ENCODE measurements at places on chromosomes 5 and 9.

DNA sequence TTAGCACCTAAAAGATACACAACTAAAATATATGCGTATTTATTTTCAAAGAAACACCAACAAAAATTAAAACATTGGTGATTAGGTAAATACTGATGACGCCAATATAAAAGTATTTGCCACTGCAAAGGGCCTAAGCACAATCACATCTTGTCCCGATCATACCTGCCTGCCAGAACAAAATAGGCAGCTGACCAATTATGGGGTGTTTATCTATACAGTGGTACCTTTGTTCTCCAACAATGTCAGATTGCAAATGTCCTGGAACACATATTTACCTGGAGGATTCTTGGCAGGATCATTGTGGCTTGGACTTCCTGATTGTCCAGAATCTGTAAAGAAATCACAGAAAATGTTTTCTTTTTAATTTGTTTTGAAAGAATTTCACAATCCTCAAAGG lies 134.5 kb downstream of the NFIB start:
- no peaks in the 10 kb centered on the region for H3K27me3 ChIP-seq
- H3K4me3 ChIP-seq: no peak overlapping the region
- DNase-seq: no peak
- no peak overlapping the region for H3K27ac ChIP-seq
- H3K36me3 ChIP-seq: no peaks in the 10 kb centered on the region

DNA sequence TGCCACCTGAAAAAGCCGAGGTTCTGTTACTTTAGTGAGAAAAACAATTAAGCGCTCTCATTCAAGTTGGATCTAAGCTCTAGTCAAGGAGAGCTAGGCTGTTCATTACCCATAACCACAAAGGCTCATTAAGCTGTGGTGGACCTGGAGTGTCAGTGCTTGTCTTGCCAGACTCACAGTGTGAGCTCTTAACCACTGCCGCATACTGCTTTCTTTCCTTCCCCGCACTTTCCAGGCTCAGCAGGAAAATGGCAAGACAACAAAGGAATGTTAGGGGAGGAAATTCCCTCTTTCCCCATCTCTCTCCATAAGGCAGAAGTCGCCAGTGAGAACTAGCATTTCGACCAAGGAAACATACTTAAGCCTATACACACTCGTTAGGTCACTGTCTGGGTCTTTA lies 467.3 kb downstream of the ENC1 start:
- DNase-seq: no peak
- H3K27ac ChIP-seq: no peak overlapping the region
- no peak overlapping the region for H3K4me3 ChIP-seq
- no peaks in the 10 kb centered on the region for H3K4me1 ChIP-seq
- no peaks in the 10 kb centered on the region for H3K36me3 ChIP-seq

GRCh38 chr5:75286211-75286773 lies 49.6 kb upstream of the ANKRD31 start:
- H3K4me3 ChIP-seq: no peak overlapping the region
- H3K27ac ChIP-seq: no peak overlapping the region
- no peak for DNase-seq

DNA sequence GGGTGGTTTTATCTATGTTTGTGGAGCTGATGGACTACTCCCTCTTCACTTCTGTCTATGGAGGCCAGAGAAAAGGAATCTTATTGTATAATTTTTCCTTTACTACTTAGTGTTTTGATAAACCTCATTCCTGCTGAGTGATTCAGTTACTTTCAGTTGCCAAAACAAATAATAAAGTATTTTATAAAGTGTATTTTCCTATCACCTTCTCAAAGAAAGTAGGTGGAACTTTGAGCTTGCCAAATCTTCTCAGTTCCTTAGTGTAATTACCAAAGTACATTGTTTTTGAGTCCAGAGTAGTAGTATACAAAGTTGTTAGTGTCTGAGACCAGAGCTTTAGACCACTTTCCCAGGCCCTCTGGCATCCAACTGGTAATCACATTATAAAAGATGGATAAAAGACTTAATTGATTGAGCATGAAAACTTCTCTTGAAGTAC lies 13.5 kb downstream of the RABGAP1 start:
- no peak overlapping the region for H3K4me3 ChIP-seq
- peaks cover 29% of the 10 kb centered on the region for H3K4me1 ChIP-seq
- no peak overlapping the region for H3K27ac ChIP-seq
- H3K36me3 ChIP-seq: peaks cover 16% of the 10 kb centered on the region

DNA sequence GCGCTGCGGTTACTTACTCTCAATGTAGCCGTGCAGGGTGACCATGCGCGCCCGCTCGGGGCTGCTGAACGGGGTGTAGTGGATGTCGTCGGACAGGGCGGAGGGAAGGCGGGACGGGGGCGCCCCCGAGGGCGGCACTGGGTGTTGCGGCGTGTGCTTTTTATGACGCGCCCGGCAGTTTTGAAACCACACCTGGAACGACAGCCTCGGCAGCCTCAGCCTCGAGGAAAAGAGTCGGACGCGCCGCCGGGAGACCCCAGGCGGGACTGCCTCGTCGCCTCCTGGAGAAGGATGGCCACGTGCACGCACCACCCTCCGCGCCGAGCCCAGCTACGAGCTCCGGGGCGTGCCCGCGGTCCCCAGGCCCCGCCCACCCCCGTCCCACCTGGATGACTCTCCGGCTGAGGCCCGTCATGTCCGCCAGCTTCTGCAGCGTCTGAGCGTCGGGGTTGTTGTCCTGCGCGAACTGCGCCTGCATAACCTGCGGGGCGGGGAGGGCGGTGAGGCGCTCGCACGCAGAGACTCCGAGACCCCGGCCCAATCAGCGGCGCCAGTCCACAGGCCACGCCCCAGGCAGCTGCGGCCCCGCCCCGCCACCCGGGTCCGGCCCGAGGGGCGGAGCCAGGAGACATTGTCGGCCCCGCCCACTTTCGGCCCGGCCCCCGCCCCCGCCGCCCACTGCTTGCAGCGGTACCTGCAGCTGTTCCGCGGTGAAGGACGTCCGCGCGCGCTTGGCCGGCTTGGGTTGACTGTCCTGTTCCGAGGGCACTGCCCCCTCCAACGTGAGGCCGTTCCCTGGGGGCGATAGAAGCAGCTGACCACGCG lies 15.0 kb downstream of the LHX6 start:
- peaks cover 3% of the 10 kb centered on the region for H3K4me1 ChIP-seq
- peak; percentile 29 for DNase-seq
- no peak overlapping the region for H3K27ac ChIP-seq

DNA sequence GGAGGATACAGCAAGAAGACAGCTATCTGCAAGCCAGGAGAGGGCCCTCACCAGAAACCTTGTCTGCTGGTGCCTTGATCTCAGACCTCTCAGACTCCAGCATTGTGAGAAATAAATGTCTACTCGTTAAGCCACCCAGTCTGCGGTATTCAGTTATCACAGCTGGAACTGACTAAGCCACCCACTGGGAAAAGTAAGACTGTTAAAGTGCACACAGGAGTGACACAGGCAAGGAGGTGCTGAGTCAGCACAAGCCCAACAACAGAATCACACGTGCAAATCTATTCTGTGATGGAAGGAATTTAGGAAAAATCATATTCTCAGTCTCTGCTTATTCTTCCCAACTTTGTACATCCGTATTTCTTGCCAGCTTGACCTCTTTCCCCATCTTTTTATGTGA lies 200.0 kb downstream of the NR2F1-AS1 start:
- H3K4me3 ChIP-seq: no peak overlapping the region
- H3K27ac ChIP-seq: no peak overlapping the region
- H3K27me3 ChIP-seq: no peaks in the 10 kb centered on the region

DNA sequence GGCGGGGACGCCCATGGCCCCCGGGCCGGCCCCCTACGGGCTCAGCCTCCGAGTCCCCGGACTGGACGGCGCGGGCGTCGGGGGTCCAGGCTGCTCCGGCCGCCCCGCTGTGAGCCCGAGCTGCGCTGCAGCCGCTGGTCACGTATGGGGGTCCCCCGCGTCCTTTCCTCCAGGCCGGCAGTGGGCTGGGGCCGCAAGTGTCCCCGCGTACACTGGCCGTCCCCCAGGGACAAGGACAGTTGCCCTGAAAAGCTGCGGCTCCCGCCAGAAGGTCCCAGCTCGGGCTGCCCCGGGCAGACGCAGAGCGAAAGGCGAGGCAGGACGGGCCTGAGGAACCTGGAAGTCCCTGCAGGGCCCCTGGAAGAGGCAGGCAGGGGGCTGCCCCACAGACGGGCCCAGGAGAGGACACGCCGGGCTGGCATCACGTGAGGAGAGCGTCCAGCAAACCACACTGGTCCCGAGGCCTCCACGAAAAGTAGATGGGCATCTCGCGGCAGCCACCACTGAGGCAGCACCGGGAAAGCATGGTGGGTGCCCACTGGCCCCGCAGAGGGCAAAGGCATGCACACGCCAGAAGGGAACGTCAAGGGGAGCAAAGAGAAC lies 3.3 kb upstream of the NKD2 start:
- peak overlapping the region; percentile 11 for H3K4me3 ChIP-seq
- peaks cover 5% of the 10 kb centered on the region for H3K4me1 ChIP-seq
- H3K36me3 ChIP-seq: peaks cover 4% of the 10 kb centered on the region

DNA sequence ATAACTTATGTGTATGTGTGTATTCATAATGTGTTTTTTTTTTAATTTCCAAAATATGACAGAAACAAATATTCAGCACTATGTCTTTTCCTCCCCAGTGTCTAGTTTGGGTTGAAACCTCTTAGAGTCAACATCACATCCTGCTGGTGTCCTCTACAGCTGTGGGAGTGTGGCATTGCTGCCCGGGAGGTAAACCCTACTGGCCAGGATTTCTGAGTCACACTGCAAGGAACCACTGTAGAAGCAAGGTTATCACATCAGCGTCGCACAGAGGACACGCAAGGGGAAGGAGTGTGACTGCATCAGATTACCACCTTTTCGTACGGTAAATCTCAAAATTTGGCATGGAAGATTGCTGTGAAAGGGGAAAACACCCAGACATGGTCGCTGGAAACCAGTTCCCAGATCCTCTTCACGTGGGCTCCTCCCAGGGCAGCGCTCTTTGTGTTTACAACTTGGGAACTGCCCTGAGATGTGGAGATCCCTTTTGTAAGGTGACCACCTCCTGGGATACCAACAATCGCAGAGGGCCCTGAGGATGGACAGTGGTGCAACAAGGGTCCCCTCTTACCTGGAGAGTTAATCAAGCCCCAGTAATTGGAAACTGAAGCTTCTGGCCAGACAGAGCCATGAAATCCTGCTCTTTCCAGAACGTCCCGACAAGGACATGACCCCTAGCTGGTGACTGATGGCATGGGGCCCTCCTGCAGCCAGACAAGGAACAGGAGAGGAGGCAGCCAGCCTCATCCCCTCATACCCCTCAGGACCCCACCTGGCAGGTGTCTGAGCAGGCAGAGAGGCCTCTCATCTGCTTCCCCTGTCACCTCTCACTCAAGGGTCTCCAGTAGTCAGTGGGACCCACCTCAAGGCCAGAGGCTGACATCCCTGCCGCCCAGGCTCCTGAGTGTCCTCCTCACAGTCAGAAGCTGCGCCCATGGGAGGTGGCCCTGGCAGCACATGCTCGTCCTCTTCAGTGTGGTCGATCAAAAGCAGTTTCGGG lies 194.7 kb downstream of the MED10 start:
- H3K4me3 ChIP-seq: no peak overlapping the region
- H3K27ac ChIP-seq: no peak overlapping the region
- no peaks in the 10 kb centered on the region for H3K36me3 ChIP-seq
- no peaks in the 10 kb centered on the region for H3K27me3 ChIP-seq
- DNase-seq: no peak

DNA sequence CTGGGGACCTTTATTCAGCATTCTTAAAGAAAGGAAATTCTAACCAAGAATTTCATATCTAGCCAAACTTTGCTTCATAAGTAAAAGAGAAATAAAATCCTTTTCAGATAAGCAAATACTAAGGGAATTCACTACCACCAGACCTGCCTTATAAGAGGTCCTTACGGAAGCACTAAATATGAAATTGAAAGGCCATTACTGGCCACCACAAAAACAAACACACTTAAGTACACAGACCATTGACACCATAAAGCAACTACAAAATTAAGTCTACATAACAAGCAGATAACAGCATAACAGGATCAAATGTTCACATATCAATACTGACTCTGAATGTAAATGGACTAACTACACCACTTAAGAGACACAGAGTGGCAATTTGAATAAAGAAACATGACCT lies 361.4 kb upstream of the POU5F2 start:
- peak overlapping the region; percentile 47 for H3K27ac ChIP-seq
- peaks cover 53% of the 10 kb centered on the region for H3K4me1 ChIP-seq
- no peaks in the 10 kb centered on the region for H3K27me3 ChIP-seq
- DNase-seq: no peak

DNA sequence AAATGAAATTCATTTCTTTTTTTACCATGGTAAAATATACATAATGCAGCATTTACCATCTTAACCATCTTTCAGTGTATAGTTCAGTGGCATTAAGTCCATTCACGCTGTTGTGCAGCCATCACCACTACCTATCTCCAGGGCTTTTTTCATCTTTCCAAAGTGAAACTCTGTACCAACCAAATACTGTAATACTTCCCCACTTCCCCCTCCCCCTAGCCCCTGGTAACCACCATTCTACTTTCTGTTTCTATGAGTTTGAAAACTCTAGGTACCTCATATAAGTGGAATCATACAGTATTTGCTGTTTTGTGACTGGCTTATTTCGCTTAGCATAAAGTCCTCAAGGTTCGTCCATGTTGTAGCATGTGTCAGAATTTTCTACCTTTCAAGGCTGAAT lies 23.4 kb downstream of the SPAAR start:
- no peak for DNase-seq
- H3K27me3 ChIP-seq: peaks cover 7% of the 10 kb centered on the region
- H3K36me3 ChIP-seq: peaks cover 3% of the 10 kb centered on the region
- no peak overlapping the region for H3K27ac ChIP-seq
- H3K4me1 ChIP-seq: no peaks in the 10 kb centered on the region
- no peak overlapping the region for H3K4me3 ChIP-seq

- peaks cover 7% of the 10 kb centered on the region for H3K4me1 ChIP-seq
- H3K27me3 ChIP-seq: no peaks in the 10 kb centered on the region
- H3K4me3 ChIP-seq: no peak overlapping the region
- H3K27ac ChIP-seq: no peak overlapping the region
- no peak for DNase-seq
Measured at GRCh38 chr5:159420940-159421339, 90.7 kb upstream of the IL12B start.

- H3K4me3 ChIP-seq: no peak overlapping the region
- no peak for DNase-seq
- peaks cover 11% of the 10 kb centered on the region for H3K4me1 ChIP-seq
- no peaks in the 10 kb centered on the region for H3K27me3 ChIP-seq
Measured at GRCh38 chr5:142726188-142726731, 40.4 kb upstream of the FGF1 start.

- no peak for DNase-seq
- no peak overlapping the region for H3K4me3 ChIP-seq
- no peak overlapping the region for H3K27ac ChIP-seq
- peaks cover 7% of the 10 kb centered on the region for H3K4me1 ChIP-seq
- no peaks in the 10 kb centered on the region for H3K27me3 ChIP-seq
Measured at GRCh38 chr9:22079873-22080341, 70.8 kb upstream of the CDKN2B start.

- H3K27me3 ChIP-seq: no peaks in the 10 kb centered on the region
- no peak for DNase-seq
- no peaks in the 10 kb centered on the region for H3K4me1 ChIP-seq
- no peaks in the 10 kb centered on the region for H3K36me3 ChIP-seq
Measured at GRCh38 chr5:84069608-84070179, 315.0 kb downstream of the EDIL3 start.

GRCh38 chr9:65404232-65405006 lies 119.4 kb upstream of the FOXD4L5 start:
- no peaks in the 10 kb centered on the region for H3K36me3 ChIP-seq
- no peak overlapping the region for H3K27ac ChIP-seq
- no peak for DNase-seq
- H3K27me3 ChIP-seq: no peaks in the 10 kb centered on the region
- H3K4me1 ChIP-seq: no peaks in the 10 kb centered on the region
- H3K4me3 ChIP-seq: no peak overlapping the region

GRCh38 chr9:137445930-137446431 lies 4.8 kb upstream of the ENTPD8 start:
- H3K4me3 ChIP-seq: no peak overlapping the region
- H3K27me3 ChIP-seq: peaks cover 34% of the 10 kb centered on the region
- H3K27ac ChIP-seq: no peak overlapping the region
- H3K4me1 ChIP-seq: peaks cover 19% of the 10 kb centered on the region
- DNase-seq: no peak

Data from effector memory CD8-positive, alpha-beta T cell (primary cell).